ENCODE measurements at places on chromosomes 13 and 19.

DNA sequence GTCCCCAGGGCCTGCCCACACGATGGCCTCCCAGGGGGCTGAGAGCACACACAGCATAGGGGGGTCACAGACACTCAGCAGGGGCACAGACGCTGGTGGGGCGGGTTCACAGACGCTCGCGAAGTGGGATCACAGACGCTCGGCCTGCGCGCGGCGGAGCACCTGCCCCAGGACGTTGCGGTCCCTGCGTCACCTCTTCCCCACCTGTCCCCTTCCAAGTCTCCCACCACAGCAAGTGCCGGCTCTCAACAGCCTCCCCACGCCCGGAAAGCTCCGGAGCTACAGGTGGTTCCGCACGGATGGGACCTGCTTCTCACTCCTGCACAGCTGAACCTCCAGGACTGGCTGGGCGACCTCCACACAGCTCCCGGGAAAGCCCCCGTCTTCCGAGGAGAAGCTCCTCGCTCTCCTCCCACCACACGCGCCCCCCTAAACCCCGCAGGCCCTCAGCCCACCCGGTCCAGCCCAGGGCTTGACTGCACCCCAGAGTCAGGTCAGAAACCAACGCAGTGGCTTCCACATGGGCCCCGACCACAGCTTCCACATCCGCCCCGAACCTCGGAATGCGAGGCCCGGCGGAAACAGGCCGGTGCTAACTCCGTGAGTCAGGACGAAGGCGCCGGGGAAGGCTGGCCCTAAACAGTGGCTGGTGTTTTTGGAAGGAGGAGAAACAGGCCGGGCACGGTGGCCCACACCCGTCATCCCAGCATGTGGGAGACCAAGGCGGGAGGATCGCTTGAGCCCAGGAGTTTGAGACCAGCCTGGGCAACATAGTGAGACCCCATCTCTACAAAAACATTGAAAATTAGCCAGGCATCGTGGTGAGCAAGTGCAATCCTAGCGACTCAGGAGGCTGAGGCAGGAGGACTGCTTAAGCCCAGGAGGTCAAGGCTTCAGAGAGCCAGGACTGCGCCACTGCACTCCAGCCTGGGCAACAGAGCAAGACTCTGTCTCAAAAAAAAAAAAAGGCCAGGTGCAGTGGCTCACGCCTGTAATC, 16.5 kb downstream of the BTBD2 start:
- DNase-seq: no peak

GRCh38 chr19:6228551-6229215, 51.1 kb downstream of the MLLT1 start:
- peak; percentile 50 for DNase-seq

DNA sequence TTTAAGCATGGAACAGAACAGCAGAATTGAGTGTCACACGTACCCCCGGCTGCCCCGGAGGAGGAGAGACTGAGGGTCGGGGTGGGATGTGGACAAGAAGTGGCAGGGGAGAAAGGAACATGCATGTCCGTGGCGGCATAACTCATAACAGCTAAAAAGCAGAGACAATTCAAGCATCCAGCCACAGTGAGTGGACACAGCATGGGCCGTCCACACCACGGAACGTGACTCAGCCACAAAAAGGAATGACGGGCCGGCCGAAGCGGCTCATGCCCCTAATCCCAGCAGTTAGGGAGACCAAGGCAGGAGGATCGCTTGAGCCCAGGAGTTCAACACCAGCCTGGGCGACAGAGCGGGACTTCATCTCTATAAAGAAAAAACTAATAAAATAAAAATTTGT, 7.6 kb downstream of the DOHH start:
- DNase-seq: no peak

- DNase-seq: peak; percentile 64
Measured at GRCh38 chr19:18951721-18952281, 10.8 kb upstream of the HOMER3 start.

- peak; percentile 82 for DNase-seq
Measured at GRCh38 chr19:1512671-1513498, at the start of gene ADAMTSL5. TSS of gene ADAMTSL5 (minus strand) at chr19:1513019. CDS start at chr19:1510943, 2,076 bp downstream.

- no peak for DNase-seq
Measured at GRCh38 chr13:28526876-28527275, 31.9 kb upstream of the FLT1 start.

DNA sequence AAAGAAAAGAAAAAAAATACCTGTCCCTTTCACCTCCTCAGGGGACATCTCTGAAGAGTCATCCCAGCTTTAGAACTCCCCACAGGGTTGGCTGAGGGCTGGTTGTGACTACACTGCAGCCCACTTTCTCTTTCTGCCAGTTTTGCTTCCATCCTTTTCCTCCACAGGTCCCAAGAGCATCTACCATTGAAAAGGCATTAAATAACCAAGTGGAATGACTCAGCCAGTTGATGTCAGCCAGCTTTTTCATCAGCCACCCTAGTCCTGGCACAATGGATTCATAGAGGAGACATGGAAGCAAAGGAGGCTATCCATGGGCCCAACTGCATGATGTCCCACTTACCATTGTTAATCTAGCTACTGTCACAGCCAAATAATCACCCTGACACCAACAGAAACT, 9.2 kb upstream of the RCBTB1 start:
- DNase-seq: no peak

GRCh38 chr13:80010286-80010831, 330.6 kb downstream of the SPRY2 start:
- DNase-seq: no peak

- no peak for DNase-seq
Measured at GRCh38 chr13:95498886-95499285, 53.6 kb upstream of the CLDN10 start.

DNA sequence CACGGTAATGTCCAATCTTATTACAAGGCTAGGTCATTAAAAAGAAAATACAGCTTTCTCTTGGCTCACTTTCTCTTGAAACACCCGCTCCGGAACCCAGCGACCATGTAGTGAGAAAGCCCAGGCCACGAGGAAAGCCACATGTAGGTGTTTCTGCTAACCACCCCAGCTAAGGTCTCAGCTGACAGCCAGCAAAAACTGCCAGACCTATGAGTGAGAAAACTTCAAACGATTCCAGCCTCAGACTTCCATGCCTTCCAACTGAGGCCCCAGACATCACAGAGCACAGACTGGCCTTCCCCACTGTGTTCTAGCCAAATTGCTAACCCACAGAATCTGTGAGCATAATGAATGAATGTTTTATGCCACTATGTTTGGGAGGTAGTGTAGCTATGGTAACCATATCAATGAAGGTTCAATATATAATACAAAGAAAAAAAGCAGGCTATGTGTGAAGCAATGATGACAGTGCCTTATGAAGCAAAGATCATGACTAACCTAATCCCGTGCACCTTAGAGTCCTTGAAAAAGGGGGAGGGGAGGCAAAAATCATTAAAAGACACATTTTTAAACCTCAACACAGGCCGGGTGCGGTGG, 11.9 kb upstream of the TPTE2 start:
- no peak for DNase-seq

DNA sequence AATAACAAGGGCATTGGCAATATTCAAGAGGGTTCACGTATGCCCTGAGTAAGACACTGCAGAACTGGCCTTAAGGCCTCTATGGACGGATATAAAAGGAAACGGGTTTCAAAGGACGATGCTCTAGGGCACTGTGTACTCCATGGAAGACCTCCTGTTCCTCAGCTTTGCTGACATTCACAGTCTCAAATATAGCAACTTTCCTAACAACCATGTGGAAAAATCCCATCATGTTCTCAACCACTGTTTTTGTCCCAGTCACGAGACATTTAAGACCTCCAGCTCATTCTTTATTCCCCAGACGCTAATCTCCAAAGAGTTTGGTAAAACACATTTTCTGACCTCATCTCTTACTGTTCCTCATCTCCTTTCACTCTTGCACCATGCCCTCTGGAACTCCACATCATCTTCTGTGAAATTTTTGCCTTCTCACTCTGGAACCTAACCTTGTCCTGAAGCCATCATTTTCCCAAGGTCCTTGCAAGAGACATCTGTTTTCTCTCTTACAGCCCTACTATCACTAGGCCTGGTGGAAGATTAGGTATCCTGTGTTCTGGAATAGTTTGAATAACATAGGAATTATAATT, 37.6 kb downstream of the SPRY2 start:
- DNase-seq: no peak

- DNase-seq: no peak
Measured at GRCh38 chr19:6772866-6773322, 386 bp downstream of the VAV1 start.

DNA sequence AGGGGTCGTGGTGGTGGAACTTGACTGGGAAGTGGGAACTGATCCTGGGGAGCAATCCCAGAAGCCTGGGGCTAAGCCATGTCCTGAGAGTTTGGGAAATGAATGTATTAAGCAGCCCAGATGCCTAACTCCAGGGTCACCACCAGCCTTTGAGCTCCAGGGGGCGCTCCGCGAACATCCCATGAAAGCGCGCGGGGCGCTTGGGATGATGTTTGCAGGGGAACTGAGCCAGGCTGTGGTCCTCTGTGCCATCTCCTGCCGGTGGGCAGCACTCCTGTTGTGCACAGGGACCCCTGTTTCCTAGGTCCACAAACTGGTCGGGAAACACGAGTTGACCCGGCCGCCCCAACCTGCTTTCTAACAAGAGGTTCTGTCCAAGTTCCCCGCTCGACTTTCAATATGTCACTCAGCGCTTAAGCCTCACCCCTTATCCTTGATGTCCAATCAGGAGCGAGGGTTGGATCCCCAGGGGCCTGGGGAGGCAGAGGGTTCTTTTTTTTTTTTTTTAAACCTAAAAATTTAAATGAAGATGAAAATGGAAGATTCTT, 14.4 kb downstream of the LEUTX start:
- peak; percentile 94 for DNase-seq

GRCh38 chr13:24911133-24911908, 147.4 kb downstream of the RNF17 start:
- DNase-seq: peak; percentile 37

- peak; percentile 72 for DNase-seq
Measured at GRCh38 chr19:13430790-13431582, 75.3 kb downstream of the CACNA1A start.

- peak; percentile 50 for DNase-seq
Measured at GRCh38 chr19:49677901-49678674, 1.0 kb downstream of the PRMT1 start.

DNA sequence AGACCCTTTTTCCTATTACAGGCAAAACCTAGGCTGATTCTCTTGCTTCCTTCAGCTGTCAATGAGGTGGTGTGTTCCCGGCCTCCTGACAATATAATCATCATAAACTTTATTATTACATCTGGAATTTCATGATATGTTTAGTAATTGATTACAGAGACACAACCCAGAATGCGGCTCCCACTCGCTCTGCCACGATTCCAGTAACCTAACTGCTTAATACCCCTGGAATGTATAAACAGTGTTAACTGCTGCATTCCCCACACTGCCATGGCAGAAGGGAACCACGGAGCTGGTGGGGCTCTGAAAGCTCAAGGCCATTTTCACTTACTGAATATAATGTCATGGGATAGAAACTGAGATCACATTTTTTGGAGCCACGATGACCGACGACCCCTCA, 17.1 kb downstream of the TSHZ3 start:
- no peak for DNase-seq

DNA sequence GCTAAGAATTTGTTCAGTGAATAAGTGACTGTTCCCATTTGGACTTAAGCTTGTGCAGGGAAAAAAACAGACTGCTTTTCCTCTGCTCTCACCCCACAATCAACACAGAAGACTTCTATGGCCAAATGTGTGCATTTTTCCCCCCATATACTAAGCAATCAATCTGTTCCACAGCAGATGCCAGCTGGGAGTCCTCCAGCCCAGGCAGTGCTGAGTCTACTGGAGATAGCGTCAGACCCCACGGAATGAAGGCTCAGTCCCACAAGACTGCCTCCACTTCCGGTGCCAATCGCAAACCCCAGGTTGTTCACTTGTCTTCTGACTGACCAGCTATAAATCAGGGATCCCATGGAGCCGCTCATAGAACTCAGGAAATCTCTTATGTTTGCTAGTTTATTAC, 69.5 kb upstream of the ANKRD10 start:
- no peak for DNase-seq

DNA sequence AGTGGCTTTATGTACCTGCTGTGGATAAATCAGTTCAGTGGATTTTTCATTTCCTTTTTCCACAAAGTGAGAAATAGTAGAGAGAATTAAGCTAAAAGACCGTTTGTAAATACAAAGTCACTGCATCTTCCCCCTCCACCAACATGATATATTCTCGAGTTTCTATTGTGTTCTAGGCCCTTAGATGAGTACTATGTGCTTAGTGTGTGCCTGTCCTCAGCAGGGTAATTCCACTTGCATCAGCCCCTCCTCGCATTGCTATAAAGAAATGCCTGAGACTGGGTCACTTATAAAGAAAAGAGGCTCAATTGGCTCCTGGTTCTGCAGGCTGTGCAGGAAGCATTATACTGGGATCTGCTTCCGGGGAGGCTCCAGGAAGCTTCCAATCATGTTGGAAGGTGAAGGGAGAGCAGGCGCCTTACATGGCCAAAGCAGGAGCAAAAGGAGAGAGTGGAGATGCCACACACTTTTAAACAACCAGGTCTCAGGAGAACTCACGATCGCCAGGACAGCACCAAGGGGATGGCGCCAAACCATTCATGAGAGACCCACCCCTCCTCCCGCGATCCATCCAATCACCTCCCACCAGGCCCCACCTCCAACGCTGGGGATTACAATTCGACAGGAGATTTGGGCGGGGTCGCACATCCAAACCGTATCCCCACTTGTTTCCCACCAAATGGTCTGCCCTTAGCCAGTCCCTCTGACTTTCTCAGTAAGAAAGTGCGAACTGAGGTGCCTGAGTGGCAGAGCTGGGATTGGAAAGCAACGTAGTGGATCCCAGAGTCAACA, 102.3 kb upstream of the ABCC4 start:
- no peak for DNase-seq

DNA sequence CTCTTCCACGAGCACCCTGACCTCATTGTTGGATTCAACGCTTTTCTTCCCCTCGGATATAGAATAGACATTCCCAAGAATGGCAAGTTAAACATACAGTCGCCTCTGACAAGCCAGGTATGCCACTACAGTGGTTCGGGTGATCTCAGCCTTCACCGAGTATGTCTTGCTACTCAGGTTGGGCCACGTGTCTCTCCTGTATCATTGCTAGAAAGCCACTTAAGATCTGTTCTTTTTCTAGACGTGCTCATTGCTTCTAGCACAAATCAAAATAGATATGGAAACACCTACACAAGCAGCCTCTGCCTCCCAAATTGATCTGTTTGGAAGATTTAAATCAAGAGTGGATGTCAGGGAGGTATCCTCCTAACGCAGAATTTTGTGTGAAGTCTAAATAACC, 2.3 kb downstream of the SIN3B start:
- no peak for DNase-seq

GRCh38 chr19:46579361-46579879, 21.7 kb upstream of the CALM3 start:
- no peak for DNase-seq

GRCh38 chr19:29547981-29548380, 22.2 kb downstream of the VSTM2B start:
- no peak for DNase-seq

GRCh38 chr19:39057615-39058014, 25.3 kb upstream of the FBXO27 start:
- no peak for DNase-seq

DNA sequence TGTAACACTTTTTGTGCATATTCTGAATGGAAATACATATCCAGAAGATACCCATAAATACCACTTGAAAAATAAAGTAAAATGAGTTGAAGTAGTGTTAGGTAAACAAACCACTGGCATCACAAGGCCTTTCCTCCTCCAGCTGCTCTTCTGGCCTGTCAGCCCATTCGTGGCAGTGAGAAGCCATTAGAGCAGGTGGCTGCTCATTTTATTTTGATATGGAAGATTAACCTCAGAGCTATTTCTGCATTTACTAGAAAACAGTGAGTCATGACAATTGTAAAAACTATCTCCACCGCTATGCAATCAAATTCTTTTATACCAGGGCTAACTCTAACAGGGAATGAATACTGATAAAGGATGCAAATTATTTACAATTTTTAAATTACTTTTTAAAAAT, 2898.1 kb downstream of the PCDH9 start:
- no peak for DNase-seq

GRCh38 chr19:4399812-4400134, 574 bp downstream of the SH3GL1 start:
- no peak for DNase-seq

All from AG08395 (cell line).